Astrocyte (in vitro differentiated cells and primary cell): ENCODE measurements at places on chromosomes 7 and 10.

GRCh38 chr7:18573410-18574234 lies 78.1 kb downstream of the HDAC9 start:
- DNase-seq, result no peak

DNA sequence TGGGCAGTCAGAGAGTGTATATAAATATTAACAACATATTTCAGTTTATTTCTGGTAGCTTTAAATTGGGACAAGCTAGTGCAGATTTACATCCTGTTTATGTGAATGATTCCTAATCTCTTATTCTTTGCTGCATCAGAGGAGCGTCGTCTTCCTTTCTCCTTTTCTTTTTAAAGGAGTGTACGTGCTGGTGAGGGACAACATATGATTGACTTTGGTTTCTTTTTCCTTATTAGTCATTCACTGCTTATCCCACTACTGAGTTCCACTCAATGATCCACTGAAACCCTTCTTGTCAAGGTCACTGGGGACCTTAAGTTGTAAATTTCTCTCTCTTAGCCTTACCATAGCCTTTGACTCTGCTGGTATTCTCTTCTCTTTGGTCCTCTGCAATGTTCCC lies 116.3 kb downstream of the EXOC4 start:
- DNase-seq, result no peak

DNA sequence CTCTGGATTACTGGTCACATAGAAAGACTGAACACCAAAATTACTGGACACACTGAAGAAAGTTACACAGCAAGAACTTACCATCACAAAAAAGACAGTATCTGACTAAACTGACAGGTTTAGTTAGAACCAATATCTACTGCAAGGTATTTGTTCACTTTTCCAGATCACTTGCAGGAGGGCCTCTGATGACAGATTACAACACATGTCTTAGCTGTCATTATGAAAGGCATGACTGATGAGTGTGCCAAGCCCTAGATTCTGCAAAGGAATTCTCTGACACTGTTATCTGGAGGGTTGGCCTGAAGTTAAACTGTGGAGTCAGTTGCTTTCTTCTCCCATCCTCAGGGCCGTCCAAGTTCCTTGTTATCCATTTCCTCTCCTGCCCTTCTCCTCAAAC lies 242.7 kb downstream of the KIF20B start:
- DNase-seq, result no peak

GRCh38 chr10:93220296-93221170 lies 146.8 kb downstream of the CYP26A1 start:
- DNase-seq, result no peak

GRCh38 chr10:62652564-62652963 lies 152.0 kb upstream of the ADO start:
- no peak for DNase-seq

DNA sequence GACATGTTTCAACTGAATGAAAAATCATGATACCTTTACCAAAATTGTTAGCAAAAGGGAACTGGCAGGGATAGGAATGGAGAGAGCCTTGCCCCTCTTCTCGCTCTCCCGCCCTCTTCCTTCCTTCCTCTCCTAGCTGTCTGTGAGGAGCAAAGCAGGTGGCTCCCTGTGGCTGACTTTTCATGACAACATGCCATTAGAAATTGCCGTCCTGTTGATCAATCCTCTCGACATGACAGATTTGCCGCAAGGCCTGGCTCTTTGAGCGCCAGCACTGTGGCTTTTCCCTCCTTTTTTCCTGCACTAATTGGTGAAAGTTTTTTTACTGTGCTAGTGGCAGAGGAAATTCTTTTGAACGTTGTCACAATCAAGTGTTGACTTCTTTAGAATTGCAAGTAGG lies 171.1 kb downstream of the TCF7L2 start:
- no peak for DNase-seq

DNA sequence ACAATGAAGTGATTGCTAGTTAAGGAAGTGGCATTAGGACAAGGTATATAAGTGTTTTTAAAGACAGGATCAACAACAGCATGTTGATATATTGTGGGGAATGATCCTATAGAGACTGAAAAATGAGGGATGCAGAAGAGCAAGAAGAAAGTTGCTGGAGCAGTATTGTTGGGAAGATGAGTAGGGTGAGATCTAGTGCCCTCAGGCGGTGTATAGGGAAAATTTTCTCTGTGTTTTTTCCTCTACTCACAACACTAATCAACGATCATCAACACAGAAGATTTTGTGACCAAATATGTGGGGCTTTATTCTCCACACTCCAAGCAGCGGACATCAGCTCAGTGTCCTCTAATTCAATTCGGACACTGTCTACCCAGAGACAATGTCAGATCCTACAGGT lies 9.6 kb upstream of the PTTG1IP2 start:
- no peak for DNase-seq

DNA sequence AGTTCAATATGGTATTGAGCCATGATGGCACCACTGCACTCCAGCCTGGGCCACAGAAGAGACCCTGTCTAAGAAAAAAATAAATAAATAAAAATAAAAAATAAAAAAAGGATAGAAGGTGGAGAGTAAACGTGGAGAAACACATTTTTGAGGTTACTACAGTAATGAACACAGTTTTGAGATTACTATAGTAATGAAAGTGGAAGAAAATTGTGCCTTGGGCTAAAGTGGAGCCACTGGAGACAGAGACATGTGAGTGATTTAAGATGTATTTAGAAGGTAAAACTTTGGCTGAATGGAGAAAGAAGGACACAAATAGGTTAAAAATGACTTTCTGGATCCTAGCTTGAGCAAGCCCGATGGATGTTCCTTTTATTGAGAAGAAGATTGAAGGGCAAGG lies 76.8 kb downstream of the HGF start:
- DNase-seq, result no peak

DNA sequence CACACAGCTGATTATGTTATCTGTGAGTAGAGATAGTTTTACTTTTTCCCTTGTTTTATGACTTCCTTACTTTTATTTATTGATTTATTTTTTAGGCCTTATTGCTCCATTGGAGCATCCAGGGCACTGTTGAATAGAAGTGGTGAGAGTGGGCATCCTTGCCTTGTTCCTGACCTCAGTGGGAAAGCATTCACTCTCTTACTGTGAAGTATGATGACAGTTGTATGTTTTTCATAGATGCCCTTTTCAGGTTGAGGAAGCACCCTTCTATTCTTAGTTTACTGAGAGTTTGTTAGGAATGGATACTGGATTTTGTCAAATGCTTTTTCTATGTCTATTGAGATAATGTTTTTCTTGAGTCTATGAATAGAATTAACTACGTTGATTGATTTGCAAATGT lies 88.6 kb downstream of the XRCC2 start:
- peak; percentile 33 for DNase-seq

DNA sequence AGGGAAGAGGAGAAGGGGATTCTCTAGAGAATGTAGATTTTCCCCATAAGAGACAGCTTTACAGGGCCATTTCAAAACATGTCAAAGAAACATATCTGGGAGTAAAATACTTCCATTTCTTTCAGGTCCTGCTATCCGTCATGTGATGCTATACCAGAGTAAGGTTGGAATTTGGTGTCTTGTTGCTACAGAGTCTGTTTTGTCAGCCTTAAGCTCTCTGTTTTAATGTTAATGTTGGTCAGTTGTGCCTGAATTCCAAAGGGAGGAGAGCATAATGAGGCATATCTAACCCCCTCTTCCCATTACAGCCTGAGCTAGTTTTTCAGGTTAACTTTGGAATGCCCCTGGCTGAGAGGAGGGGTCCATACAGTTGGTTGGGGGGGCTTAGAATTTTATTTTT lies 94.7 kb upstream of the CCDC71L start:
- no peak for DNase-seq

DNA sequence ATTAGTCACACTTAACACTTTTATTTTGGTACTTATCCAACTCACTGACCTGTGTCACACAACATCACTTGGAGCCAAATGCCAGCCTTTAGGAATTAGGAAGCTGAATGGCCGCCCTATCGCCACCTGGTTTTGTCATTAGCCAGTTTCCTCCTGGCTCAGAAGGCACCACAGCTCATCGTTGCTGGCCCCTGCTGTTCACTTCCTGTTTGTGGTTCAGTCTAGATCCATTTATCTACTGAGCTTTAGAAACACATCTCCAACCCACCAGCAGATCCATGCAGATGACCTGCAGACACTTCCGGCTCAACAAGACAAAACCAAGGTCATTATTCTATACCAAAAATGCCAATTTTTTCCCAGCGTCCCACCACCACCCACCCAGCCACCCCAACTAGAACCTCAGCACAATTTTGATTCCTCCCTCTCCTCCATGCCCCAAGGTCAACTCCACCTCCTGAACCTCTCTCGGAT lies 193.5 kb upstream of the NEBL start:
- DNase-seq, result no peak

DNA sequence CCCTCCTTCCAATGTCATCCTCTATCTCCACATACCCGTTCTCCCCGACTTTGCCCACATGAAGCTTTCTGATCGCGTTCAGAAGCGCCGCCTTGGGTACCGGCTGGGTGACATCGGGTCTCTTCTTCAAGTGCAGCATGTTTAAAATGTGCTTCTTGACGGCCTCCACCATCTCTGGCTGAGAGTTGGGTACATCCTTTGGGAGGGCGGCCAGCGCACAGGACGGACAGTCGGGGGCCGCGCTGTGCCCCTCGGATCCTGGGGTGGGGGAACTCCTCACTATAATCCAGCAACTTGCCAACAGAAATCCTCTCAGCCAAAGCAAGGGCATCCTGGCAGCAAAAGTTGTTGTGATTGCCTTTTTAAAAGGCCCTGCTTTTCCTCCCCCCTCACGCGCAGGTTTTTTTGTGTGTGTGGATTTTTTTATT lies 2.8 kb downstream of the INHBA start:
- DNase-seq, result no peak

DNA sequence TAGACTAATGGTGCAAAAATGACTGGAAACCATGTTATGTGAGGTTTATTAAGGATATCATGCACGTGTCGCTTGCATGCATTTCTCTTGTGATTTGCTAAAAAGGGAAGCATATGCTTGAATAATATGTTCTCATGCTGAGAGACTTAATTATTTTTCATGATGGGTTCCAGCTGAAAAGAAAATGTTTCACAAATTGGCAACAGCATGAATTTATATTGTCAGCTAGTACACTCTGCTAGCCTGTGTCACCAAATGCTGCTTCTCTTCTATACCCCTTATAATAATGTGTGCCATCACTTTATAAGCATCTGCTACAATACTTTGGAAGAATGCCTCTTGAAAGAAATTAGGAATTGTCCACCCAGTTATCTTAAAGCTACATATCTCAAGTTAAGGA lies 63.0 kb downstream of the GNAI1 start:
- no peak for DNase-seq

DNA sequence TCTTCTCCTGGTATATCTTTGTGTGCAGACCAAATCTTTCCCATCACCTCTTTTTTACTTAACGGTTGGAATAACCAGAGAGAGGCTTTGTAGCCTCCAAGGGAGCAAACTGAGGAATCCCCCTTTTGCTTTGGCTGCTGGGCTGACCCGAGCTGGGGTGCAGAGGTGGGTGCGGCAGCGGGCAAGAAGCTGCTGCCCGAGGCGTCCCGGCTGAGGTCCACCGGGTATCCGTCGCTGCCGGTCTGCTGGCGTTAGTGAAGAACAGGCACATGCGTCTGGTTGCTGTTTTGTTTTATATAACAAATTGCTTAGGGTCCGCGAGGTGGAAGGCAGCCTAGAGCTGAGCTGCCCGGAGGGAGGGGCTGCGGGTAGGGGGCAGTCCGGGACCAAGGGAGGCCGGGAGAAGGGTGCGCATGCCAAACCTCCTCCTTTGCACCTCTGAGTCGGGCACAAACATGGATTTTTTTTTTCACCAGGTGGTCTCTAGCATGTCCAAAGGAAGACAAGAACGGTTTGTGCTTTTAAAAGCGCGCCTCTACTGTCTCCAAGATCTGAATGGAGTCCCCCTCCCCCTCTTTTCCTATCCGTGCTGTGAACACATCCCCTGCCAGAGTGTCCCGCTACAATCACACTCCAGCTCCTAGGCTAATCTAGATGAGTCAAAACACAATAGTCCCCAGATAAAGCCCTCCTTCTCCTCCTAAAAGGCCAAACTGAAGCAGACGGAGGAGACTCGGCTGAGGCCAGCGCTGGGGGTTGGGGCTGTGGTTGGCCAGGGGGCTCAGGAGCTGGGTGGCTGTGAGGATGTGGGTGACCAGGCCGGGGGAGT lies 6.8 kb upstream of the GATA3 start:
- no peak for DNase-seq

GRCh38 chr7:154832557-154833138 lies 170.3 kb downstream of the PAXIP1 start:
- DNase-seq, result no peak

- no peak for DNase-seq
These were observed 29.0 kb downstream of the ACSL5 start for GRCh38 chr10:112402917-112403316.

- no peak for DNase-seq
These were observed 19.6 kb downstream of the NUDT1 start for GRCh38 chr7:2261611-2262010.

DNA sequence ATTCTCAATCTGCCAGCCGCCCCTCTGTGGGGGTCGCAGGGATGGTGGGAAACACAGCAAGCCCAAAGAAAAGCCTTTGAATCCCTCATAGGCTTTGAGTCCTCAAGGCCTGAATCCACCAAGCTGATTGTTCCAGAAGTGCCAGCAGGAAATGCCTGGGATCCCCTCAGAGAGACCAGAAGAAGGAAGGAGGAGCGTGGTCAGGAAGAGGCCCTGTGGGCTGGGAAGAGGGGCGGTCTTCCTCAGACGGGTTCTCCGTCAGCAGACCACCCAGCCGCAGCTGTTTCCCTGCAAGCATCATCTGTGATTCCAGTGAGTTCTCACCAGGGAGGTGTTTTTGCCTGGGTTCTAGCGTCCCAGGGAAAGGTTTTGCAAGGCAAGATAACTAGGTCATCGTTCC lies 190.0 kb upstream of the KLF6 start:
- DNase-seq, result no peak

DNA sequence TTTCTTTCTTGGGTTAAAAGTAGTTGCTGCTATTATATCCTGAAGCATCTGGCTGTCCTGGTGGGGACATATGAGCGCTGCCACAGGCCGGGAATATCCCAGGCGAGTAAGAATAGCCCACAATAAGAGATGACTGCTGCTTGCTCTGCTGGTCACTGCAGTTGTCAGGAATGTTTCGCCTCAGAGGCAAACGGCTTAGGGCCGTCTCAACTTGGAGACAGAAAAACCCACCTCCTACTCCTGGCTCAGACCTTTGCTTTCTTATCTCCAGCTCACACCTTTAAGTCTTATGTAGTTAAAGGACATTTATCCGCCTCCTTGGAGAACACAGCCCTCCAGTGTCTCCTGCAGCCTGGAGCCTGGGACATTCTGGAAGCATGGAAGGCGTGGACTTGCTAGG lies at the start of gene GJD4:
GJD4 (plus strand) TSS at position 151 of the 400 bp plus-strand sequence; CDS start at position 378, 227 bp downstream.
- no peak for DNase-seq

- no peak for DNase-seq
These were observed 661.3 kb downstream of the PARD3 start for GRCh38 chr10:34153663-34154382.

DNA sequence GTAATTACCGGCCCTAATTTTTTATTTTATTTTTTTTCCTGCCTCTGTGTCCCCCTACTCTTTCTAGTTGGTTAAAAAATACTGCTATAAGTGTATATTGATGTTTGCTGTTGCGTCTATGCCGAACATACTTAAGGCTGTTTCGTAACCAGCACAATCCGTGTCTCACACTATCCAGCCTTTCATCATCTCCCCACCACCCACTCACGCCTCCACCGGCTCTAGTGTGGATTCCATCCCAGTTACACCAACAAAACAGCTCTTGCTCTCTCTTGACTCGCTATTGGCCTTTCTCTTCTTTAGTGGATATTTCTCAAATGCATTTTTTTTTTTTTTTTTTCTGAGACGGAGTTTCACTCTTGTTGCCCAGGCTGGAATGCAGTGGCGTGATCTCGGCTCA lies 70.1 kb upstream of the CAMK1D start:
- peak; percentile 50 for DNase-seq
